ENCODE measurements at places on chromosomes 6 and 20.

- no peak for DNase-seq
Measured at GRCh38 chr20:33825340-33826269, 14.5 kb downstream of the CHMP4B start.

DNA sequence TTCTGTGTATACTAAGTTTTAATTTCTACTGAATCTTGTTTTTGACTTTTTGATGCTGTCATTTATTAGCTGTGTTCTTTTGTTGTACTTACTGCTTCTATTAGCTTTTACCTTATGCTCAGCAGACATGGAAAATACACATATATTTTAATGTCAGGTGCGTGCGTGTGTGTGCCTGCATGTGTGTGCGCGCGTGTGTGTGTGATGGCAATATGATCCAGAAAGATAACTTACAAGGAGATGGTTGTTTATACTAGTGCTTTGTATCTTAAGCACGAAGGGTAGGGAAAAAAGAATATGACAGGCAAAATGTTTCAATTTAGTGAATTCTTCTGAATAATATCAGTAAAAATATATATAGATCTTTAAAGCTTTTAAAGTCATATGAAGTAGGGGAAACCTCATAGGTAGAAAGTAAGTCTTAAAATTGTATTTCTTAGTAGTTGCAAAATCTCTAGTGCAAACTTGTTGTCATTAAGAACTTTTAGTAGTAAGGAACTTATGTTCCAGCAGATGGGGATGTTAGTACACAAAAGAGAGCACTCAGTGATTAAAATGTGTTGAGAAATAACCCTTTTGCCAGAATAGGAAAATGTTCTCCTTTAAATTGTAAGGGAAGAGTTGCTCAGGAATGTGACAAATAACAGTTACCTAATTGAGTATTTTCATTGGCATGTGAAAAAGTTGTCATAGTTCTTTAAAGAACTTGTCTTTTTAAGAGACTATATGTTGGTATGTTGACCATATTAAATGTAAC, 13.2 kb downstream of the QKI start:
- no peak for DNase-seq

GRCh38 chr6:119280668-119281067, 68.9 kb downstream of the MAN1A1 start:
- DNase-seq = no peak

- DNase-seq = no peak
Measured at GRCh38 chr6:1240766-1241318, 71.1 kb upstream of the FOXQ1 start.

DNA sequence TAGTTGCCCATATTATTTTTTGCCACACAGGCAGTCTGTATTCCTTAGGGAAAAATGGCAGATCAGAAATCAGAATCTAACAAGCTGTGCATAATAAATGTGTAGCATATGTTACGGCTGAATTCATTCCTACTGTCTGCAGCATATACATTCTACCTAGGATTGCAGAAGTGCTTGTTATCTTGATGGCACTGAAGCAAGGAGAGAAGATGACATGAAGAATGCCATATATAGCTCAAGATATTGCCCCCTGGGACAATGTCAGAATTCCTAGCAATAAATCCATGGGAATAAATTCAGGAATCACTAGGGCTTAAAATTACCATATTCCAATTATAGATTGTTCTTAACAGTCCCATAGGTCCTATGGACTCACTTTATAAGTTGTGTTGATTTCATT, 293.0 kb upstream of the CNR1 start:
- no peak for DNase-seq

- DNase-seq = no peak
Measured at GRCh38 chr20:41014561-41015088, 14.0 kb upstream of the TOP1 start.
